ENCODE measurements at places on chromosomes 13 and 19.

- no peak for DNase-seq
Observed at GRCh38 chr19:17419154-17419620, 660 bp upstream of the MVB12A start.

GRCh38 chr19:33676999-33677665, 55.4 kb downstream of the CHST8 start:
- no peak for DNase-seq

GRCh38 chr19:19860756-19861390, 4.8 kb upstream of the ZNF253 start:
- DNase-seq: no peak

GRCh38 chr13:46831588-46832194, 34.7 kb upstream of the ESD start:
- DNase-seq: peak; percentile 69

DNA sequence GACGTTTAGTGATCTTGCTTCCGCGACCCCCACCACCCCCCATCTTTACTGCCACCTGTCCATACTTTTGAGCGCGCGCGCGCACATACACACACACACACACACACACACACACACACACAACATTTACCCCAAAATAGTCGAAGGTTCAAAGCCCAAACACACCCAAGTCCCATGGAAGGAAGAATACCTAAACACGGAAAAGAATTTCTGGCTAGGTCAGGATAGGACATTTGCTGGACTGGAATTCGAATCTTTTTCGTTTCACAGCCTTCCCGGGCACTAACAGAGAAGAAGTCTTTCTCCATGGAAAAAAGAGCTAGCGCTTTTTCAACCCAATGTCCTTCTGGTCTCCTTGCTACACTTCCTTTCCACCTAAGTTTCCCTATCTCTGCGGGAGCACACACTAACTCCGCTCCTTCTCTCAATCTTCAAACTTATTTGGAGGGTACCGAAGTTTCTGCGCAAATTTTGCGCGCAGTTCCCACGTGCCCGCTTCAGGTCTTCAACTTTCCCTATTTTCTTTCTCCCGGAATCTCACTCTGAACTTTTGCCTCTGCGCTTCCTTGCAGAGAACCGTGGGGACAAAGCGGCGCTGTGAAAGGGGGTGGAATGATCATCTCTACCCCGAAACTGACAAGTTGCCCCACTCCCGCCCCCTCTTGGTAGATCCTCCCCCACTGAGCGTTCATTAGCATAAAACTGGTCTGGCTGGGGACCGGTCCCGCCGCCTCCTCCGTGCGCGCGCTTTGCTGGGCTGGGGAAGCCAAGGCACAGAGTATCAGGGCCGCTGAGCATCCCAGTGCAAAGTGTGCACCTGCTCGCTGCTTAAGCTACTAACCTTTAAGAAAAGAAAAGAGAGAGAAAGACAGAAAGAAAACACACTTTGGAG, 2.7 kb downstream of the DACH1 start:
- DNase-seq: peak; percentile 17

DNA sequence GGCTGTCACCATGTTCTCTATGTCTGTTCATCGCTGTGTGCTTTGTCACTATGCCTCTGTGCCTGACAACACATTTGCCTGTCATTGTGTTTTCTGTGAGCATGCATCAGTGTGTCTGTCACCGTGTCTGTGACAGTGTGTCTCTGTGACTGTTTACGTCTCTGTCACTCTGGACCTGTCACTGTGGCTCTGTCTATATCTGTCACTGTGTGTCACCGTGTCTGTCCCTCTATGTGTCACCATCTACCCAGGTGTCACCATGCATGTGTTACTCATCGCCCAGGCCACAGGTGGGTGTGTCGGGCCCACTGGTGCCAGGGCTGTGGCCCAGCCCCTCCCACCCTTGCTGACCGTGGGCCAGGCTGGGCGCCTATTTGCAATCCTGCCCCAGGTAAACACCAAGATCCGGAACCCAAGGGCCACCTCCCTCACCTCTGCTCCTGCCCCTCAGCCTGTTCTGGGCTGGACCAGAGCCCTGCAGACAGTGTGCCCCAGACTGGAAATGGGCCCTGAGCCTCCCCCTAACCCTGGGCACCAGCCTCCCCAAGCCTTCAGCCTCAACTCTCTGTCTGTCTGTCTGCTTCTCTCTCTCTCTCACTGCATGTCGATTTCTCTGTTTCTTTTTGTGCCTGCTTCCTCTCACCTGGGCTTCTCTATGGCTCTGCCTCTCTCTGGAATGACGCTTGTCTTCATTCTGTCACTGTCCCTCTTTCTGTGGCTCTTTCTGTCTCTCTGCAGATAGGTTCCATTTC, 7.7 kb downstream of the IRF2BP1 start:
- DNase-seq: no peak

- peak; percentile 56 for DNase-seq
Observed at GRCh38 chr13:93963266-93964145, 516.0 kb downstream of the DCT start.

GRCh38 chr13:20181188-20181587, 11.6 kb downstream of the GJB2 start:
- peak; percentile 60 for DNase-seq

DNA sequence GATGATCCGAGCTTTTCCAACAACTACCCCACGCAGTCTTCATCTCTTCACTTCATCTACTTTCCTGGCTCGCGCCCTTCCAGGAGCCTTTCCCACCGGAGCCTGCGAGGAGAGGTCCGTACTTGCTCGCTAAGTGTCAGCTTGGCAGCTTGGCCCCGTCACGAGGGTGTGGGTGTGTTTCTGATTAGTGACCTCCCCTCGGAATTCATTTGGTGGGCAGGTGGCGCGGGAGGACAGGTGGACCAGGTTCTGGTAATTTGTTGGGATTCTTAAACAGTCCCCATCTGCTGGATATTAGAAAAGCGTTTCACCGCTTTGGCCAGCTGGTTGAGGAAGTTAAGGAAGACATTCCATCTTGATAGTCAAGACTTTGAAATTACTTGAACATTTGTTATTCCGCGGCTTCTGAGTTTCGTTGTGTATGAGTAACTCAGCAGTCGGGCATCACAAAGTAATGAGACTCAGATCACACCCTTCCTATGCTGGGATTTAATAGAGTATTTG, 515 bp downstream of the UFM1 start:
- no peak for DNase-seq

DNA sequence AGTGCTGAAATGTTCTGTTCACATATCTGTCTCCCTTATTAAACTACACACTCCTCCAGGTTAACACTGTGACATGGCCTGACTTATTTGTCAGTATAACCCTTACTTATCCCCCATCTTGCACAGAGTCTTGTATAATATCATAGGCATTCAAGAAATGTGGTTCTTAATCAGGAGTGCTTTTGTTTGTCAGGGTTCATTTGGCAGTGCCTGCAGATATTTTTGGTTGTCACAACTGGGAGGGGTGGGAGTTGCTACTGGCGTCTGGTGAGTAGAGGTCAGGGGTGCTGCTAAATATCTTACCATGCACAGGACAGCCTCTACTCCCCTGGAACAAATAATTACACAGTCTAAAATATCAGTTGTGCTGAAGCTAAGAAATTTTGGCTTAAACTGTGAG, 20.4 kb upstream of the OBI1 start:
- DNase-seq: no peak

DNA sequence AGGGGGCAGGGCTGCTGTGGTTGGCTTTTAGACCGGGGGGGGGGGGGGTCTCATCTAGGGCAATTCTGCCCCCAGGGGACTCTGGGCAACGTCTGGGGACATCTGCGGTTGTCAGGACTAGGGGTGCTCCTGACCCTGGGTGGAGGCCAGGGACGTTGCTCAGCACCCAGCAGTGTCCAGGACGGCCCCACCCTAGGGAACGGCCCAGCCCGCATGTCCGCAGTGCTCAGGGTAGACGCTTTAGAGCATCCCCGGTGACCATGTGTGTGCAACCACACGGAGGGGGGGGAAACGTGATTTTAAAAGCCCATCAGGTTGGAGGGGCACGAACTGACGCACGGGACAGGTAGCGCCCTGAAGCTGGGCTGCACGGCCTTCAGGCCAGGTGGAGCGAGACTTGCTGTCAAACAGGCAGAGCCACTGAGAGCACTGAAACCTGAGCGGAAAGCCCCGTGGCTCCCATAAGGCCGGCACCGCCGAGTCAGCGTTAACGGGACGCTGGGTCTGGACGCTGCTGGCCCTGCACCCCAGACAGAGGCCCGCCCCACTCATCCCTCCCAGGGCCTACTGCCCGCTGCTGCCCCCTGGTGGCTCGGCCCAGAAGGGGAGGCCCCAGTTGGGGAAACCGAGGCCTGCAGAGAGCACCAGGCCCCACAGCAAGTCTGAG, 8.3 kb downstream of the CACTIN start:
- DNase-seq: peak; percentile 66

GRCh38 chr13:32824061-32824460, 192.2 kb upstream of the KL start:
- no peak for DNase-seq

DNA sequence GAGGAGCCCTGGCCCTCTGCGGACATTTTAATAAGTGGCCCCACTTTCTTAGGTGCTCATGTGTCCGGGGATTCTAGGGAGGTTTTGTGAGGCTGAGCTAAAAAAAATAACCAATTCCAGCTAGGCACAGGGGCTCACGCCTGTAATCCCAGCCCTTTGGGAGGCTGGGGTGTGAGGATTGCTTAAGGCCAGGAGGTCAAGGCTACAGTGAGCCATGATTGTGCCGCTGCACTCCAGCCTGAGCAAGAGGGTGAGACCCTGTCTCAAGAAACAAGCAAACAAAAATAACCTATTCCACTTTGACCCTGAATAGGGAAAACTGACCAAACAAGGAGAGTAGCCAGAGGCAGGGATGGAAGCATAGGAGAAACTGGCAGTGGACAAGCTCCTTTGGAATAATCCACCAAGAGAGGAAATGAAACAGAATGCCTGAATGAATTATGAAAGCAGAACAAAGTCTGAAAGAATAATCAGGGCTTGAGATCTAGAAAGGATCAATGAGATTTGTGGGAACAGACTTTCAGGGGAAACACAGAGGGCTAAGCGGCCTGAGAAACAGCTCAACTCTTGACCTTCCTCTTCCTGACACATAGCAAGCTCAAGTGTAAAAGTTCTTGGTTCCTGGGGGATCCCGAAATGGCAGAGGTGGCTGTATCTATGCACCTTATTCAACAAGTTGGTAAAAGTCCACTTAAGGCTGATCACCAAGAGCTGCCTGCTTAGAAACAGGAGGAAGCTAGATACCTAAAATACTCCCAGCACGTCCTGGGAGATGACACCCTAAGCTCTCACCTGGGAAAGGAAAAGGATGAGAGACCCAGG, 30.1 kb upstream of the FFAR2 start:
- no peak for DNase-seq

GRCh38 chr19:47357788-47358680, 8.9 kb downstream of the DHX34 start:
- no peak for DNase-seq

GRCh38 chr13:24663586-24663985, 16.6 kb upstream of the ATP12A start:
- no peak for DNase-seq

GRCh38 chr13:42398533-42398932, 126.6 kb downstream of the AKAP11 start:
- DNase-seq: no peak

DNA sequence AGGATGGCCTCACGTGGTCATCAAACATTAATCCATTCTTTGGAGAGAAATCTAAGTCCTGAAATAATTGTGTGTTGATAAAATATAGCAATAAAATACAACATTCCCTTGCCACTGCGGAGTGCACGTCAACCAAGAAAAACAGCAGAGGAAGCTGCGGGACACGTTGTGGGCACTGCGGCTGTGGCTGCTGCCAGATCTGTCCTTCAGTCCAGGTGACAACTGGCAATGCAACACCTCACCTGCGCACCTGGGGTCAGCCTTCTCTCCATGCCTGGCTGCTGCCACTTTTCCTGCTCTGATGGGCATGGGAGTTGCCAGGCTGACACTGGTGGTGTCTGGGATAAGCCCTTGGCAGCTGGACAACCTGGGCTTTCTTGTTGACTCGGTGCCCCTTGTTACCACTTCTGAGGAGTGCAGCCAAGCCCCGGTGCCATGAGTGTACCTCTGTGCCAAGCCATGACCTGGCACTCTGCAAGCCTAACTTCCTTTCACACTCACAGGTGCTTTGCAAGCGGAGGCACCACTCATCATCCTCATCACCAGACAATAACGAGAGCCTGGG, 251.6 kb upstream of the TSHZ3 start:
- DNase-seq: no peak

GRCh38 chr13:42119875-42120274, 71.4 kb downstream of the DGKH start:
- DNase-seq: no peak

- no peak for DNase-seq
Observed at GRCh38 chr13:98068521-98068920, 74.4 kb upstream of the FARP1 start.

GRCh38 chr13:35909837-35910540, 221.2 kb downstream of the DCLK1 start:
- DNase-seq: no peak

GRCh38 chr13:29799041-29799440, 51.4 kb downstream of the UBL3 start:
- no peak for DNase-seq

DNA sequence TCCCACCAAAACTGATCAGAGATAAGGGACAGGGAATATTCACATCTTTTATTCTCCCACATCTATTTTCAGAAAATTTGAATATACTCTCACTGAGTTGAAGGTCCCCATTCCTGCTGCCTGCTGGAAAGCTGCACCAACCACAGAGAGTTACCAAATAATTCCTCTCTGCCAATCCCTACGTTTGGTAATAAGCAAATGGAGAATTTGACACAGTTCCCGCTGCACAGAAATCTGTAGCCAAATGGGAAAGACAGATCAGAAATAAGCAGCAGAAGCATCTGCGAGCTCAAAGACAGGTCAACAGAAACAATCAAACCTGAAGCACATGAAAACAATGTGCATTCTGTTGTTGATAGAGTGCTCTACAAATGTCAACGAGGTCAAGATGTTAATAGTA, 9.9 kb downstream of the ZNF112 start:
- no peak for DNase-seq

DNA sequence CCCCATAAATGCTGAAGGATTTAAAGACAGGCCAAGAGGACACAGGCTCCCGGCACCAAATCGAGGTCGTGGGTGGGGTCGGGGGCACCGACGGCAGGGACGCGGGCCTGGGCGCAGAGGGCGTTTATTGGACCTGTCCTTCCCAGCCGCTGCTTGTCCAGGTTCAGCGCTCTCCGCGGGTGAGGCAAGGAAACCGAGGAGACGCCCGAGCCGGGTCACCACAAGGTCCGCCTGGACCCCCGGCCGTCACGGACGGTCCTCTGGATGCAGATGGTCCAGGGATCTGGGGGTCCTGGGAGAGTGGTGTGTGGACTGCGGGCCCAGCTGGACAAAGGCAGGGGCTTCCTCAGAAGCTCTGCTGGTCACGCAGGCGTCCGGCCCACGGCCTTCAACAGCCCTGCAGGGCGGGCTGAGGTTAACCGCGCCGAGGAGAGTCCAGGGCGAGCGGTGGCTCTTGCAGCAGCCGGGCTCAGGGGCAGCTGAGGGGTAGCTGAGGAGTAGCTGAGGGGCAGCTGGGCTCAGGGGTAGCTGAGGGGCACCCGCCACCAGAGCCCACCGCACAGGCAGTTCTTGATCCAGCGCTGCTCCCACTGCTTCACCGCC, 8.5 kb downstream of the CFD start:
- no peak for DNase-seq

GRCh38 chr13:110838116-110838515, 76.8 kb downstream of the ANKRD10 start:
- no peak for DNase-seq

GRCh38 chr19:46602392-46603194, 1.5 kb downstream of the CALM3 start:
- no peak for DNase-seq

- peak; percentile 41 for DNase-seq
Observed at GRCh38 chr13:50140153-50140552, 124.9 kb downstream of the KCNRG start.

- DNase-seq: peak; percentile 92
Observed at GRCh38 chr19:43438291-43439031, 23.8 kb downstream of the TEX101 start.
